Panc1 (cell line): ENCODE measurements at places on chromosomes 3 and 15.

- H3K4me1 ChIP-seq = no peaks in the 10 kb centered on the region
- H3K27me3 ChIP-seq = no peaks in the 10 kb centered on the region; the same call in 1 of the 2 replicates
- H3K36me3 ChIP-seq = no peaks in the 10 kb centered on the region
- DNase-seq = no peak
Measured at GRCh38 chr3:156418428-156418827, 136.5 kb downstream of the SSR3 start.

DNA sequence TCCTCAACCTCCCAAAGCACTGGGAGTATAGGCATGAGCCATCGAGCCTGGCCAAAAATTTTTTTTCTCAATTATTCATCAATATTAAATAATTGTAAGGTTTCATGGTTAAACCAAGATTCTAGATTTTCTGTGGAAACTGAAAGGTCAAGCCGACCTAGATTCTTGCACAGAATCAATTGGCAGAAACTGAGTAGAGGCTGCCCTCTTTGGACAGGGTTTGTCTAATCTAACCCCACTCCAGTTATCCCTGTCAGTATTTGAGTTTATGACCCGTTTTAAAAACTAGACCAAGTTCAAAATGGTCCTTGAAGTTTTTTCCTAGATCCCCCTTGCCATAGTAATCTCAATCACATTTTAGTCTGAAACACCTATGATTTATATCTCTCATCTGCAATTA, 8.6 kb upstream of the ADAM10 start:
- no peak overlapping the region for H3K27ac ChIP-seq
- H3K27me3 ChIP-seq = no peaks in the 10 kb centered on the region
- no peaks in the 10 kb centered on the region for H3K4me1 ChIP-seq
- H3K36me3 ChIP-seq = no peaks in the 10 kb centered on the region
- DNase-seq = no peak
- H3K4me3 ChIP-seq = no peak overlapping the region

DNA sequence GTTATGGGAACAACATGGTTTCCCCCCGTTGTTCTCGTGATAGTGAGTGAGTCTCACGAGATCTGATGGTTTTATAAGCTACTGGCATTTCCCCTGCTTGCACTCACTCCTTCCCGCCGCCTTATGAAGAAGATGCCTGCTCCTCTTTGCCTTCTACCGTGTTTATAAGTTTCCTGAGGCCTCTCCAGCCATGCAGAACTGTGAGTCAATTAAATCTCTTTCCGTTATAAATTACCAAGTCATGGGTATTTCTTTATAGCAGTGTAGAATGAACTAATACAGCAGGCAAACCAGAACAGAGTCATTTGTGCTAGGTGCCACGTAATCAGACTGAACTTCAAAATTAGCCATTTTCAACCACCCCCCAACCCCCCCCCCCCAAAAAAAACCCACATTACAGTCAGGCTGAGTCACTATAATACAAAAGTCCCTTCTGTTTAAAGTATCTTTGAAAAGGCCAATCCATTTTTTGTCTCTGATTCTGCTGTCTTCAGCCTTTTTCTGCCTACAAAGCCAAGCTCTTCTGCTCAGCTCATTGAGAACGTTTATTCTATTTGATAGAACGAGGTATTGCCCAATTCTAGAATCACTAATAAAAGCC, 4.1 kb downstream of the OR4F6 start:
- H3K27me3 ChIP-seq = peaks cover 8% of the 10 kb centered on the region
- H3K27ac ChIP-seq = no peak overlapping the region
- no peak overlapping the region for H3K4me3 ChIP-seq
- H3K36me3 ChIP-seq = no peaks in the 10 kb centered on the region
- DNase-seq = no peak

- DNase-seq = no peak
- no peaks in the 10 kb centered on the region for H3K4me1 ChIP-seq
Measured at GRCh38 chr3:52503788-52504424, 8.8 kb downstream of the STAB1 start.
